Bronchial smooth muscle cell (primary cell): ENCODE measurements at places on chromosomes 11 and 22. TPM values are rescaled to one million over a fixed set of nuclear protein-coding genes. Genes with fewer than 3 reads are reported as not detected.

The OR51B2 gene
- not detected in 2 replicates for total RNA-seq

The VWCE gene
- total RNA-seq: 3.6 and 14.9 TPM in 2 replicates

The MMP1 gene
- 3.1 and 528 TPM in 2 replicates for total RNA-seq

The POU2AF3 gene
- total RNA-seq: 0.26 TPM in 1 of 2 replicates, not detected in the other

The MYEOV gene
- total RNA-seq: 1.4 and 4.9 TPM in 2 replicates

The CNGA4 gene
- total RNA-seq: 0.09 and 0.16 TPM in 2 replicates

The UBTFL1 gene
- total RNA-seq: not detected in 2 replicates

The CHID1 gene
- 42.7 and 63.5 TPM in 2 replicates for total RNA-seq

The INPP5J gene
- total RNA-seq: 0.16 and 0.17 TPM in 2 replicates

The LYVE1 gene
- not detected in 2 replicates for total RNA-seq

The OR52E8 gene
- total RNA-seq: not detected in 2 replicates

The MMP13 gene
- total RNA-seq: not detected in 2 replicates

The FGF19 gene
- not detected in 2 replicates for total RNA-seq

The DLG2 gene
- total RNA-seq: 3.3 TPM in 2 replicates

The PRG3 gene
- not detected in 2 replicates for total RNA-seq

The ALDH3B1 gene
- total RNA-seq: 5.2 and 13.6 TPM in 2 replicates

The GTF2H1 gene
- total RNA-seq: 39.4 and 61.9 TPM in 2 replicates

The SHISAL1 gene
- total RNA-seq: 1.6 and 5.8 TPM in 2 replicates

The RFPL1 gene
- total RNA-seq: not detected in 2 replicates

The MMP20 gene
- total RNA-seq: not detected in 2 replicates

The GLB1L3 gene
- not detected in 2 replicates for total RNA-seq

The AIFM3 gene
- 1.1 and 1.4 TPM in 2 replicates for total RNA-seq

The ISX gene
- total RNA-seq: not detected in 2 replicates

The CHRM1 gene
- 0.09 TPM in 1 of 2 replicates, not detected in the other for total RNA-seq

The IL10RA gene
- 0.26 TPM in 1 of 2 replicates, not detected in the other for total RNA-seq

The SHANK2 gene
- 0.32 and 0.43 TPM in 2 replicates for total RNA-seq

The SCUBE1 gene
- total RNA-seq: under 0.01 and 0.34 TPM in 2 replicates

The WNT11 gene
- 0.63 TPM in 1 of 2 replicates, not detected in the other for total RNA-seq

The TIRAP gene
- 2.3 and 3.2 TPM in 2 replicates for total RNA-seq

The PACSIN3 gene
- 37.8 and 43.4 TPM in 2 replicates for total RNA-seq

The PICK1 gene
- total RNA-seq: 9.6 and 13.4 TPM in 2 replicates

The RAB30 gene
- total RNA-seq: 15.7 and 19.1 TPM in 2 replicates

The ACR gene
- total RNA-seq: not detected in 2 replicates

The MAPK8IP1 gene
- total RNA-seq: 9.4 and 9.5 TPM in 2 replicates

The FAT3 gene
- under 0.01 and 0.16 TPM in 2 replicates for total RNA-seq

The HPX gene
- 0.63 and 0.77 TPM in 2 replicates for total RNA-seq

The KDM4F gene
- total RNA-seq: not detected in 2 replicates

The TECTA gene
- 0.47 and 1.0 TPM in 2 replicates for total RNA-seq

The LMNTD2 gene
- 0.47 TPM in 1 of 2 replicates, not detected in the other for total RNA-seq

The OR5D16 gene
- total RNA-seq: not detected in 2 replicates

The LDHAL6A gene
- total RNA-seq: not detected in 2 replicates

The GGTLC2 gene
- total RNA-seq: not detected in 2 replicates

The MYBPC3 gene
- total RNA-seq: not detected in 2 replicates

The UCP3 gene
- 0.09 and 0.16 TPM in 2 replicates for total RNA-seq

The CD82 gene
- 28.1 and 75.1 TPM in 2 replicates for total RNA-seq

The LRRC51 gene
- total RNA-seq: 3.9 and 13.5 TPM in 2 replicates

The AASDHPPT gene
- total RNA-seq: 39.9 and 44.1 TPM in 2 replicates

The ALG8 gene
- 21.7 and 35.3 TPM in 2 replicates for total RNA-seq

The BCO2 gene
- 0.86 and 0.95 TPM in 2 replicates for total RNA-seq
